HS-27A (cell line): ENCODE measurements at places on chromosomes 3 and 15.

DNA sequence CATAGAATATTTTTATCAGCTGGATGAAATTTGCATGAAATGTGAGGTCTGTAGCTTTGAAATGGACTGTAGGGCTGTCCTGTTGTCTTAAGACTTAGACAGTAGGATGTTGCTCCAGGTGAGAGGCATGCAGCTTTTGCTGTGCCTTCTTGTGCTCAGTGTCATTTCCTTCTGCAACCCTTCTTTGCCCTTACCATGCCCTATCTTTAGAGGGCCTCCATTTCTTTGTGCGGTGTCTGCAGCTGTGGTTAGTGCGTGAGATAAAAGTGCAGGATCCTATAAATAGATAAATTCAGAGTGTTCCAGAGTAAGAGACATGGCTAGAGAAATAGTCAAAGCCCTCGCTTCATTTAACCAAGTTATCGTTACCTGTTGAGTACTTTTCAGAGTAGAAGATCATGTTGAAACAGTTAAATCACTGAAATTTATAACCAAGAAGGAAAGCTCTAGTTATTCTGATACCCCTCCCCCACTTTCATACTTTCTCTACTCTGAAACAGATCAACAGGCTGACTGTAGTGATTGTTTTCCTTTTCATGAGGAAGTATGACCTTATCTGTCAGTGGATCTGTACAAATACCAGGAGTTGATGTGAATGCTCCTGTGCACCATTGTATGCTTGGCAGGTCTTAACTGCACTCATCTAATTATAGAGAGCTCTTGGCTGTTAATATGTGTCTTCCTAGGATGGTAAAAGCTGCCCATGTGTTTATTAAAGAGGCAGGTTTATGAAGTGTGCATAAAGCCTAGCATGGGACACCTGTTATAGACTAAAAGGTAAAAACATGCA lies 18.2 kb downstream of the EIF3J start:
- no peak for DNase-seq

GRCh38 chr15:76860201-76860600 lies 44.9 kb downstream of the SCAPER start:
- DNase-seq = no peak

- DNase-seq = no peak
These were observed 160.0 kb upstream of the TLE3 start for GRCh38 chr15:70257573-70258248.

GRCh38 chr3:134933997-134934396 lies 138.9 kb downstream of the EPHB1 start:
- DNase-seq = no peak

DNA sequence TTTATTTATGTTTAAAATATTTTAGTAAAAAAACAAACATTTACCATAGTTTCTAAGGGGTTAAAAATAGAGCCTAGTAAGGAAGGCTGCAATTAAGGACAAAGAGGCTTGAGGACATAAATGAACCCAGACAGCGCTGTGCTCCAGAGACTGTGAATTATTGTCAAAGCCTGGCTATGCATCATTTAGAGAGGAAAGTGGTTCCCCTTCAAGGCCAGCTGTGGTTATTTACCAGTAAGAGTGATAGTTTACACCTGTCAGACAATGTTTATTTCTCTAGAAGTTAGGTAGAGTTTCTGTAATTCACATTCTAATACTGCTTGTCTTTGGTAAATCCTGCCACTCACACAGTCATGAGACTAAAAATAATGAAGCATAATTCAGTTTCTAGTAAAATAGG lies 32.4 kb upstream of the PIK3R4 start:
- DNase-seq = no peak

DNA sequence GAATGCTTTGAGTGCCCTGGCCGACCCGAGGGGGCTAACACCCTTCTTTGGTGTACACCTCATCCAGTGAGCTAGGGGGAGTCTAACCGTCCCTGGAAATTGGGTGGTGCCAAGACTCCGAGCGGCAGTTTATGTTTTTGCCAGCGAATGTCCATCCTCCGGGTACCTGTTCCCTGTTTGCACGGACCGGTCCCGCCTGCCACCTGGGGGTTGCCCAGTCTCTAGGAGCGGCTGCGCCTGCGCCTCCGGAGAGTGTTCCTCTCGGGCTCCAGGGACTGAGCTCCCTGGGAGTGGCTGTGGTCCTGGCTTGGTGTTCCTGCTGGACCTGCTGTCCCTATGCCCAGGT lies 913 bp upstream of the WNT7A start:
- DNase-seq = no peak

DNA sequence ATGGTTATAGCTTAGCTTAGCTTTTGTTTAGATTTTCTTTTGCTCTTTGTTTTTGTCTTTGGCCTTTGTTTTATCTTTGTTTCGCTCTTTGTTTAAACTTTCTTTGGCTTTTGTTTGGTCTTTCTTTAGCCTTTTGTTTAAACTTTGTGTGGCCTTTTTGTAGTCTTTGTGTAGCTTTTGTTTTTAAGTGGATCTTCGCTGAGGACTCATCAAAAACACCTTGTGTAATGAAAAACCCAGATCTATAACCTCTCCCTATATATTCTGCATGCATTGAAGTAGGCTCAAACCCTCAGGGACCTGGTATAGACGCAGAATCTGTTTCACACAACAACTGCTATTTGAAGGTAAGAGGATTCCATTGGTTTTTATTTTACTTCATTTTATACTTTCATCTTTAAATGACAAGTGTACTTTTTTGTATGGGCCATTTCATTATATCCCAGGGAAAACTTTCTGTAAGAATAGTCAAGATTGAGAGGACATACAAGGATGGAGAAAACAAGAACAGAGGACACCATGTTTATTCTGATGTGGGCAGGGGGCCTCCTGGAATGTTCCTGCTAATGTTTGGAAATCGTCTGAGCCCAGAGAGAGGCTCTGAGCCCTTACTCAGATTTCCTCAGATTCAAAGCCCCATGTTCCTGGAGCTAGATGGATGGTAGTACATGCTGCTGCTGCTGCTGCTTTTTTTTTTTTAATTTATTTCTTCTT lies at the start of gene MOBP:
Gene MOBP (plus strand): TSS at position 287 of the 714 bp plus-strand sequence. CDS start 34,390 bp downstream, outside the sequence.
- DNase-seq = no peak

GRCh38 chr3:71512000-71512399 lies 71.5 kb downstream of the FOXP1 start:
- DNase-seq = no peak

DNA sequence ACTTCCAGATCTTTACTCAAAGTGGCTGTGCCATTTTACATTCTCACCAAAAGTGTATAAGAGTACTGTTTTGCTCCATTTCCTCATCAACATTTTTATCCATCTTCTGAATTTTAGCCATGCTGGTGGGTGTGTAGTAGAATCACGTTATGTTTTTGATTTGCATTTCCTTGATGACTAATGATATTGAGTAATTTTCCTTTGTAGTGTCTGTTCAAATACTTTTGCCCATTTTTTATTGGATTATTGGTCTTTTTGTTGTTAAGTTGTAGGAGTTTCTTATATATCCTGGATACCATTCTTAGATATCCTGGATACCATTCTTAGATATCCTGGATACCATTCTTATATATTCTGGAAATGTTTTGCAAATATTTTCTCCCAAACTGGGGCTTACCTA lies 344.9 kb downstream of the LRRC3B start:
- no peak for DNase-seq

DNA sequence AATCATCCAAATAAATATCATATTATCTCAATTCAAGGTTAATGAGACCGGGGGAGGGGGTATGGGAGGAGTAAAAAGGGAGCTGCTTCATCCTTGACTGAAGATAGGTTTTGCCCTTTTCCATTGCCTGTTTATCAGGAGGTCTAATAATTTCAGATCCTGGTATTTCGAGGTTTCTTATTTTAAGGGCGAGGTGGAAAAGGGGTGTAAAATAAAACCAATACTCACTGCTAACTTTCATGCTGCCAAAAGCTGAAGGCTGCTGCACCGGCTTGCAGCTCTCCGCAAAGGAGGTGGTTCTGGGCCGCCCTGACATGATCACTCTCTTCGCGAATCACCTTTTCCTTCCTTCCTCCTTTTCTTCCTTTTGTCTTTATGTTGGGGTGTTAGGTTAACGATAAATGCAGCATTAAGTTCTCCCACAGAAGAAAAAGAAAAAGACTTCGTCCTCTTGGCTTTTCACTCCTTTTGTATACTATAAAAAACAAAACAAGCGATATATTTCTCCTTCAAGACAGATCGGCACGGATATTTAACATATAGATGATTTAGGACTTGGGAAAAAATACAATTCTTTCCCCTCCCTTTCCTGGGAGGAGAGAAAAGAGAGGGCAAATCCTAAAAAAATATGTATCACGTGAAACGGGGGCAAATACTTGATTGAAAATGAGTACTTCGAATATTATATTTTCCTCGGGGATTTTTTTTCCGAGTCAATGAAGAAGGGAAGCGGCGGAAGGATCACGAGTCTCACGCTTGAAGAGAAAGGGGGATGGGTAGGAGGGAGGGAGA lies 932 bp downstream of the GSK3B start:
- peak; percentile 71 for DNase-seq

- no peak for DNase-seq
These were observed 4.6 kb downstream of the STIMATE start for GRCh38 chr3:52892625-52893311.

DNA sequence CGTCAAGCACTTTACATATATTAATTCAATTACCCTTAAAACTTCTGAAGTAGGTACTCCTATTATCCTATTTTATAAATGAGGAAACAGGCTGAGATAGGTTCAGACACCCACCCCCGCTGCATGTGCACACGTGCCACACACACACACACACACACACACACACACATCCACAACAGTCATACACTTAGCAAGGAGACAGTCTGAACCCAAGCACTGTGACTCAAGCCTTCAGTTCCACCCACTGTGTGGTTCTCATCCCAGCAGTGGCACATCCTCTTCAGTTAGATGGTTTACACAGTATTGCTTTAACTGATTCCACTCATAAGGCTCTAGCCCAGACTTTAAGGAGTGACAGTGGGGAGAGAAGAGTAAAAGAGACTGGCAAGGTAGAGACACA lies 91.1 kb upstream of the FGF7 start:
- DNase-seq = no peak

DNA sequence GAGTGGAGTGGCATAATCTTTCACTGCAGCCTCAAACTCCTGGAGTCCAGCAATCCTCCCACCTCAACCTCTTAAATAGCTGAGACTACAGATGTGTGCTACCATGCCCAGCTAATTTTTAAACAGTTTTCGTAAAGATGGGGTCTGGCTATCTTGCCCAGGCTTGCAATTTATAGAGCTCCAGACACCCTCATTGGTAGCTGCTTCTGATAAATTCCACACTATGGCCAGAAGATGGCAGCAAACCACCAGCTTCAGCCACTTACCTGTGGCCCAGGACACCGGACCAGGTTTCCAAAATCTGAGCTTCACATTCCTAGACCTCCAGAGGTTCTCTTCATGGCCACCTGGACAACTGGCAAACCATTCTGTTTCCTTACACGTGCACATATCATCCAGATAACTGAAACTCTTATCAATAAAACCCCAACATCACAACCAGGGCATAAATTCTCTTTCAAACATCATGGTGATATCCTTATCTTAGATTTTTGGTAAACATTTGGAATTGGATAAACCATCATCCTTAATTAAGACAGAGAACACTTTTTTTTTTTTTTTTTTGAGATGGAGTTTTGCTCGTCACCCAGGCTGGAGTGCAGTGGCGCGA lies 28.9 kb downstream of the FBXW12 start:
- DNase-seq = peak; percentile 45

DNA sequence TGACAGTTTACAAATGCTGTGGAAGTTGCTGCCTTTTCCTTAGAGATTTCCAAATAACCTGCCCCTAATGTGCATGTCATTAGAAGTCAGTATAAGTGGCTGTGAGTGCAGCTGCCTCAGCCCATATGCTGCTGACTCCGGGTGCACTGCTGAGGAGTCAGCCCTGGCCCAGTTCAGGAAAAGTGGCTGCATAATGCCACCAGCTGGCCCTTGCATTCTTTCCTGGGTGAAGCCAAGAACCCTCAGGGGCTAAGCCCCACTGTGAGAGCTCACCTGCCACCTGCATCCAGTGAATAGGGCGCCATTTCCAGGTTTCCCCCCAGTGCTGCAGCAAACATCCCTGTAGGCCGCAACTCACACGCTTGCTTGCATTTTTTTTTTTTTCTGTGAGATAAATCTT lies 139.9 kb downstream of the TJP1 start:
- no peak for DNase-seq

DNA sequence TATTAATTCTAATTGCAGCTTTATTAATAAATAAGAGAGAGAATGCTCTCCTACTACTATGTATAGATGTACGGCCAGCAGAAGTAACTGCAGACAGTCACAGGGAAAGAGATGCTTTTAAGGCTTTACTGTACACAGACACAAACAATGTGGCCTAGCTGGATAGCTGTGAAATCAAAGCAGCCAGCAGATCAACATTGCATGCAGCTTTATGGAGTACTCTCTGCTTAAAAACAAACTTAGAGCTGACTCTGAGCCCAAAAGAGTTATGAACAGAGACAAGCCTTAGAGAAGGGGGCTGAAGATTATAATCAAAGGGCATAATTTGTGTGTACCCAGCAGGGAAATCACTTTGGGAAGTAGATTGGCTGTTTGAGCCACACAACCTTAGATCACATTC lies 47.2 kb downstream of the CADM2 start:
- DNase-seq = no peak

GRCh38 chr3:62036726-62037125 lies 336.6 kb downstream of the FEZF2 start:
- DNase-seq = no peak

- no peak for DNase-seq
These were observed 16.3 kb downstream of the SNX33 start for GRCh38 chr15:75663931-75664421.

DNA sequence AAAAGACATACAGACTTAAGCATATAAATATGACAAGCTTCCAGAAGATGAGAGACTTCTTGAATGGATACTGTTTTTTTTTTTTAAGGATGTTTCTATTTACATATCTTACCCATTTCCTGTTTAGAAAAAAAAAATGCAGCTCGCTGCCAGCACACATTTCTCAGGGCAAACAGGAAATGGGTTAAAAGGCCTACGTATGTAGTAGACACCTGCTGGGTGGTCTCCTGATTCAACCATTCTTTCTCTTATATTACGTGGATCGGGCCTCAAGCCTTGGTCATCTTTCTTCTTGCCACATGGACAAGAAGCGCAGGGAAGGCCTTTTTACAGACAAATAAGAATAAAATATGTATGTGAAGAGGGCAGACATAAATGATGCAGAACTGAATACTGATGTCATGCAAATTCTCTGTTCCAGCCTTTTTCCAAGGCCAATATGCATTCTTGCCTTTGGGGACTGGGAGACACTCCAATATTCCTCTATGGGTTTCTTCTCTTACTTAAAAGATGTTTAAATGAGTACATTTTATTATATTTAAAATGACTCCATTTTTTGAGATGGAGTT lies 35.0 kb upstream of the TJP1 start:
- DNase-seq = no peak

GRCh38 chr3:127676456-127676855 lies 3.7 kb downstream of the ABTB1 start:
- DNase-seq = no peak
